ENCODE measurements at places on chromosomes 3 and 15.

DNA sequence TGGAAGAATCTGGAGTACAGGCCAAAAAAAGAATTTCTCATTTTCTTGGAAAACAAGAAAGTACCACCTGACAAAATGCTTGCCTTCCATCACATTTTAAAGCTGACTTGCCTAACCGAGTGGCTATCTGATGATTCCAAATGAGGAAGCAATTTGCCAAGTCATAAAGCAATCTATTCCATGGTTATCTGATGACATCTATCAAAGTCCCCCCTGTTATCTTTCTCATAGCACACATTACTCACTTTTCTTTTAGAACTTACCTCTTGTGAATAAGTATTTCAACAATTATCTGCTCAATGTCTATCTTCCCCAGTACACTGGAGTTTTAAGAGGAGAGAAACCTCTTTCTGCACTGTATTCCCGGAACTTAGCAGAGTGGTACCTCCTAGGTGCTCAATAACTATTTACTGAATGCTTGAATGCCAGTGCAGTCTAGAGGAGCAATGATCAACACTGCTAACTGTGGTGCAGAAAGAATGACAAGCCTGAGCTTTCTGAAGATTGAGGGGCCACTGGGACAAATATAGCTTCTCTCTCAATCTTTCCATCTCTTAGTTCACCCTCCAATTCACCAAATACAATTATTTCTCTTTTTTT, 186.3 kb upstream of the ATP11B start:
- DNase-seq: no peak

DNA sequence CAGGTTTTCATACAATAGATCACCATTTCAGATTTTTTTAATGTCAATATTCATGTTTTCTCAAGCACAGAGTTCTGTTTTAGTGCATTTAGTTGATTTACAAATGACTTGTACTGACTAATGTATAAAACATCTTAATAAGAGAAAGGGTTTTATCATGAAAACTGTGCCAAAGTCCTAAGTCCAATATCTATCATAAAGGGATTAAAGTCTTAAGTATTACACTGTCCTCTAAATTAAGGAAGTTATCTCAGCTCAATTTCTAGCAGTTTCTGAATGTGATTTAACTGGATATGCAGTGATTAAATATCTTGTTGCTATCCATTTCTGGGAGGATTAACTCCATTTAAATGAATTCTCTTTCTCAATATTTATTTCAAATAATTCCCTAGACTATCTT, 381.1 kb upstream of the CNTN4 start:
- no peak for DNase-seq

GRCh38 chr3:182738583-182739411, 54.5 kb upstream of the ATP11B start:
- no peak for DNase-seq

DNA sequence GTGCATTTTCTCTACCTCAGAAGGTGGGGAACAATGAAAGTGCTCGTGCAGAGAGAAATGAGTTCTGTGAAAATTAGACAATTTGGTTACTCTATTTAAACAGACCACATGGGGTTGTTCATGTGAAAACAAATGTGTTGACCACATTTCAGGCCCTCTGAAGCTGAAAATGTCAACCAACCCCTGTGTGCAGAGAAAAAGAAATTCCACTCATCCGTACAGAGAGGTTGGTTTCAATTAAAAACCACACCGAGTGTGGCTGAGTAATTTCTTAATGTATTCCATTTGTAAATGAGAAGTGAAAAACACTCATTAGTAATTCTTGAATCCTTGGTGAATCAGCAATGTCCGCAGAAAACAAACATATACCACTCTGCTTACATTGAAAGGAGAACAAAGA, 46.9 kb upstream of the SLC7A14 start:
- DNase-seq: no peak

DNA sequence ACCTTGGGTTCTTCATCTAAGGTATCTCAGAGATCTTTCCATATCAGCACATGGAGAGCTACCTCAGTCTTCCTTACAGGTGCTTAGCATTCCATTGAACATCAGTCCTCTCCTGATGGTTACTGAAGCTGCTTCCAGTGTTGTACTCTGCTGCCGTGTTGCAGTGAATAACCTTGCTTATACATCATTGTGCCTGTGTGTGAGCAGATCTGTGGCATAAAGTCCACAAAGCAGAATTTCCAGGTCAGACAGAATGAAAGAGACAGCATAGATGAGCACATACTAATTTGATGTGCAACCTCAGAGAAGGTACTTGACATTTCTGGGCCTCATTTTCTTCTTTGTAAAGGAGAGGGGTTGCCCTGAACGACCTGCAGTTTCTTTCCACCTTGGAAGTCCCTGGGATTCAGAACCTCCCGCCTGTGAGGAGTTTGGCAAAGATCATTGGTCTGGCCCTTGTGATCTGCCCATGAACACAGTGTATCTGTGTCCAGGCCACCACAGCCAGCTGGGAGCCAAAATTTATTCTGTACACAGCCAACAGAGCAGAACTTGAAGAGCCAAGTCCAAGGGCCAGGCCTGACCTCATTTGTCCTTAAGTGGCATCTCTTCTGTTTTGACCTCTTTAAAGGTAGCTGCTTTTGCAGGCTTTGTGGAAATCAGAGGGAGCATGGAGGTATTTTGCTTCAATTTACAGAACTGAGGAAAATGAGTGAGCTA, 57.2 kb upstream of the SLC7A14 start:
- no peak for DNase-seq

- DNase-seq: peak; percentile 6
Measured at GRCh38 chr15:100784493-100785180, 95.0 kb upstream of the ALDH1A3 start.

DNA sequence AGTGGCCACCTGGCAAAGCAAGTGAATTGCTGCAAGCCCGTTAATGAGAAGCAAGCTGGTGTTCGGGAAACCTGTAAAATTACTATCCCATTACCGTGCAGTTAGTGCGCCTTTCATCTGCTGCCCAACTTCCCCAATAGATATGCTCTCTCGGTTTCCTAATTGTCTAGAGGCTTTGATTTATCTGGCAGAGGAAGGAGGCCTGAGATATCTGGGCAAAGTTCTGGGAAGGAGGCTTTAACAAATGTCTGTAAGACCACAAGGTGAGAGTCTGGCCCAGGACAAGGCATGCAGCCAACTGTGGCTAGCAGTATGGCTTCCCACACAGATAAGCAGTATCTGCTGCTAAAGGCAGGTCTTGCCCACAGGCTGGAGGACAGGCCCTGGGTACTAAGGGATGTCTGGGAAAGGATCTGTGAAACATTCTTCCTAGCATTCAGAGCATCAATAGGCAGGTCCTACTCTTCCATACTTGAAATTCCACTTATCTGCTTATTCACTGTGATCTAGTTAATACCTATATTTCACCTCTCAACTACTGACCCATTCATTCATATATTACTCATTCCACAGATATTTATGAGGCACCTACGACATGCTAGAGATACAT, 130.0 kb upstream of the SLC2A2 start:
- no peak for DNase-seq

DNA sequence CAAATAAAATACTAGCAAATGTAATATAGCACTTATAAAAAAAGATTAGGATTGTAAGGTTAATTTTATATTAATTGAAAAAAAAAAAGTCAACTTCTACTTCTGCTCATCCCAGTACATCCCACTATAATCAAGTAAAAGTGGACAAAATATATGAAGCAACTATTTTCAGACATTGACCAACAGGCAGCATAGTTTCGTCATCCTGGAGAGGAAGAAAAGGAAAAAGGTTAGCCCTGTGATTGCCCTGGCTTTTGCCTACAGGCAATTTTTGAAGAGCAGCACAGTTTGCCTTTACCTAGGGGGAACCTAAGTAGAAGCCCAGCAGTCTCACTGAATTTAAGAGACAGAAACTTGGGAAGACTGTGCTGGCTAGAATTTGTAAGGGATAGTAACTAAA, 52.2 kb upstream of the ACTC1 start:
- DNase-seq: no peak

- no peak for DNase-seq
Measured at GRCh38 chr3:162641317-162641716, 1144.7 kb downstream of the OTOL1 start.

DNA sequence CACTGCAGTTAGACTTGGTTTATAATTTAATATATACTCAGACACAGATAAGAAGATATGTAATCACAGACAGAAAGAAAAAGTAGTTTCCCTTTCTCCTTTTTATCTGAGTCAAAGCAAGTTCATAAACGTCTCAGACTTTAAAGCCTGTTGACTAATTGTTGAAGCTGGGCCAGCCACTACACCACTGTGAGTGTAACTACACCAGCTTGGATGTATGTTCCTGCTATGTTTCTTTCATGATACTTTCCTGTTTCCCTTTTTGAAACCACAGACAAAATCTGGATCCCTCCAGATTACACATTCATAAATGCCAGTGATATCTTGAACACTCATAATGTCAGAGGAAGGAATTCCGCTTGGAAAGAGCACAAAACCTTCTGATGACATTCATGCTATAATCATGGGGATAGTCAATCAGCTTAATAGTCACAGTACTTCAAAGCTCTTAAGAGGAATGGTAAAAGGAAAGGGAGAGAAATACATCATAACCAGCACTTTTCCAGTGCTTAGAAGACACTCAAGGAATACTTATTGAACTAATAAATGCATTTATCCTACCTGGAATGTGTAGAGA, 32.0 kb downstream of the KCNMB2 start:
- no peak for DNase-seq

DNA sequence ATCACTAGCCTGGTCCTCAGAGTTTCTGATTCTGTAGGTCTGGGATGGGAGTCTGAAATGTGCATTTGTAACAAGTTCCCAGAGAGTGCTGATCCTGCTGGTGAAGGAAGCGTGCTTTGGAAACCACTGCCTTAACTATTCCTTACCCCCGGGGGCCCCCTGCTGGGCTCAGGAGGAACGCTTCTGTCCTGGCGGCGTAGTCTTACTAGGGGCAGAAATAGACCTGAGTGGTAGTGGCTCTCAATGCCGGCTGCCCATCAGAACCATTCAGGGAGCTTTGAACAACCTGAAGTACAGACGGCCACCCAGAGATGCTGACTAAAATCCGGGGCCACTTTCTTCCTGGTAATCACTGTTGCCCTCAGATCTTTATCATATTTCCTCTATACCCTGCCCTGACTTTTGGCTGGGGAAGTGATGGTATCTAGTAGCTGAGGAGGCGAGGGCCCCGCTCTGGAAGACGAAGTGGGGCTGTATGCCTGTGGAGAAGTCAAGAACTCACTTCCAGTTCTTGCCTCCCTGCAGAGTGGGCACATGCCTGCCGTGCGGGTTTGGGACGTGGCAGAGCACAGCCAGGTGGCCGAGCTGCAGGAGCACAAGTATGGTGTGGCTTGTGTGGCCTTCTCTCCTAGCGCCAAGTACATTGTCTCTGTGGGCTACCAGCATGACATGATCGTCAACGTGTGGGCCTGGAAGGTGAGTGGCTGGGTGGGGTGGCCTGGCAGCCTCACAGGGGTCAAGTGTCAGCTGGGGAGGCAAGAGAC, 16.3 kb upstream of the JMJD7 start:
- peak; percentile 89 for DNase-seq

DNA sequence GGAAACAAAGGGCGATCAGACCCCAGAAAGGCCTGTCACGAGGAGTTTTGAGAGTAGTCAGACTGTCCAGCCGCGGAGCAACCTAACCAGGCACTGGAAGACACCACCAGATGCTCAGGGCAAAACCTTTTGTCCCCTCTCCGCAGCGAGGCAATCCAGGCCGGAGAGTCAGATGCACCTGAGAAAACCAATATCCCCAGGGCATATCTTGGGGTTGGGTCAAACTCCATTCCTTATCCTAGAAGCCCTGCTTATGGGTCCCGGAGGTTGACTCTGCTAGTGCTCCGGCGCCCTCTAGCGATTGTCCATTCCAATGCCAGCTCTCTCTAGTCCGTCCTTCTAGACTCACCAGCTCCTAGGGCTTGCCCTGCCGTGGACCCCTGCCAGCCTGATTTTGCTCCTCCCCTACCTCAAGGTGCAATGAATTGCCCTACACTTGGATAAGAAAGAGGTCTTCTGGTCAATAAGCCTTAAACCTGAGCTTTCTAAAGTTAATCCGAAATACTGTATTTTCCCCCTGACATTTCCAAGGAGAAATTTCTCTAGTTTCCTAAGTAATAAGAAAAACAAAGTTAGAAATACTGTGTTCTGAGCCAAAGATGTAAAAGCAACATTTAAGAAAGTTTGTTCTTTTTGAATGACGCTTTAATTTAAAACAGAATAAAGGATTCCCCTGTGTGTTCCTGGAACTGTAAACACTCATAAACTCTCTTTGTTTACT, 5.5 kb downstream of the CPNE4 start:
- peak; percentile 98 for DNase-seq

DNA sequence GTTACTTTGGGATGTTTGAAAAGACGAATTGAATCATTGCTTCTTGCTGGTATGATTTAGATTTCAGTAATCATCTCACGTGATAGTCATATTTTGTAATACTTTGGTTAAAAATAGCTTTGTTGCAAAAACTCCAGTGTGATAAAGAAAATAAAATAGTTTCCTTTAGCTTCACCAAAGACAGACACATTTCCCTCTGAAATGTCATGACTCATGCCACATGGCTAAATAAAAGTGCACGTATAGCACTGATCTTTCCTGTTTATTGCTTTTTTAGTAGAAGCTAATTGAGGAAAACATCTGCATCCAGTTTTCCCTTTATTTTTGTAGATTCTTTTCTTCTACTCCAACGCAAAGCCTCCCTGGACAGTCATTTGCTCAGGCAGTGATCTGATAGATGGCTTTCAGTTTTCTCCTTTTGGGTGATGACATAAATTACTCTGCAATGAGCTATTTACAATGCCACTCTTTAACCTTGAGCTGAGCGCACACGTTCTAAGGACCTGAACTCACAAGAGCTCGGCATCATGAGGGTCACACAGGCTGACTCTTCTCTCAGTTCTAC, 84.9 kb downstream of the ARNT2 start:
- no peak for DNase-seq

DNA sequence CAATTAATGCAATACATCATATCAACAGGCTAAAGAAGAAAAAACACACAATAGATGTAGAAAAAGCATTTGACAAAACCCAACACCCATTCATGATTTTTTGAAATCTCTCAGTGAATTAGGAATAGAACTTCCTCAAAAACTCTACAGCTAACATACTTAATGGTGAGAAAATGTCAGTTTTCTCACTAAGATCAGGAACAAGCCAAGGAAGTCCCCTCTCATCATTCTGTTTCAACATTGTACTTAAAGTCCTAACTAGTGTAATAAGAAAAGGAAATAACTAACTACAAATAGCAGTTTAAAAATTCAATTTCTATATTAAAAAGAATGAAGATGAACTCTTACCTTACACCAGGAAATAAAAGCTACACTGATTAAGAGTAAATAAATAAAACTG, 77.8 kb downstream of the DCLK3 start:
- no peak for DNase-seq

All from WTC11 (cell line).